ENCODE measurements at places on chromosomes 1 and 21.
A peak's percentile ranks its signal among the peaks of the same experiment; 100 is the strongest.

- DNase-seq = no peak
Observed at GRCh38 chr1:73998348-73998959, 199.5 kb downstream of the LRRIQ3 start.

- no peak for DNase-seq
Observed at GRCh38 chr1:5933676-5934057, 58.6 kb downstream of the NPHP4 start.

- no peak for DNase-seq
Observed at GRCh38 chr1:31703431-31704270, at the start of gene COL16A1. TSS of gene COL16A1 (minus strand) at chr1:31704017. CDS start at chr1:31702193, 1,824 bp downstream.

DNA sequence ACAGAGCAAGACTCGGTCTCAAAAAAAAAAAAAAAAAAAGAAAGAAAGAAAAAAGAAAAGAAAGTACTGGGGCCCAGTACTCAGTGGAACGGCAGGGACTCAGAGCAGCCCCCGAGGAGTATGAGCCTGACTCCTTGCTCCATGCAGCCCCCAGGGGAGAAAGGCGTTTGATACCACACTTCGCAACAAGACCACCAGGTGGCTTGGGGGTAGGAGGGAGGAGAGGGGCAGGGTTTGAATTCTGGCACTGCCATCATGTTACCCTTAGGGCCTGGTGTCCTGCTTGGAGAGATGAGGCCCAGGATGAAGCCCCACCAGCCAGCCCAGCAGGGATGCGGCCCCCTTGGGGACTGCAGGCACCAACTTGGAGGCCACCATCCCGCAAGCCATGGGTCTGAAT, 321.3 kb upstream of the VAMP3 start:
- no peak for DNase-seq

- no peak for DNase-seq
Observed at GRCh38 chr1:71706029-71706671, 576.2 kb downstream of the NEGR1 start.

GRCh38 chr1:100445565-100445964, 92.4 kb upstream of the GPR88 start:
- no peak for DNase-seq

DNA sequence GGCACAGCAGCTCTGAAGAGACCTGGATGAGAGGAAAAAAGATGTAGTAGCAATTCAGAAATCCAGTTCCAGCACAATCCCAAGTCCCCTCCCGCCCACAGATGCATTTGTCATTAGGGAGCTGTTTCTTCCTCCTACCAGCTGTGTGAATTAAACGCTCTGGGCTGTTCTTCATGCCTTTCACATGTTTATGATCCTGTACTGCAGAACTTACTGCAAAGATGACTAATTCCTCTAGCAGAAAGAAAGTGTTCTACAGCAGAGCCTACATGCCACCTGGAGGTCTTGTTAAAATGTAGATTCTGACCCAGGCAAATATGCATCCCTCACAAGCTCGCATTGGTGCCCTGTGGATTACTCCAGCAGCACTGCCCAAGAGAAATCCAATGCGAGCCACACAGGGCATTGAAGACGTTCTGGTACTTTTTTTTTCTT, 6.5 kb downstream of the ENO1 start:
- DNase-seq = no peak

GRCh38 chr1:54010415-54011117, 7.4 kb downstream of the LDLRAD1 start:
- no peak for DNase-seq

DNA sequence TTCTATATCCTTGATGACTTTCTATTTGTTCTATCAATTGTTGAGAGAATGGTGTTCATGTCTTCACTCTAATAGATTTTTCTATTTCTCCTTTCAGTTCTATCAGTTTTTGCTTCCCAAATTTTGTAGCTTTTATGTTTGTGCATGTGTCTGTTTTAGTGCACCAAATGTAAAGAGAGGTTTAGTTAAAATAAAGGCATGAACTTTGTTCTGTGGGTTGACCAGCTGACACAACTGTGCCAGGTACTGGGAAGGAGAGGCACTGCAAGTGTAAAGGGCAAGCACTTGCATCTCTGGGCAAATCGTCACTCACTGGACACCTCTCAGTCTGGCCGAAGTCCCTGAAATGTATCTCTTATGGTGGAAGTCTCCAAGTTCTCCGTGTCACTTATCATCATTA, 38.6 kb upstream of the ABCD3 start:
- DNase-seq = no peak

- DNase-seq = peak; percentile 15
Observed at GRCh38 chr1:14915356-14916054, 238.0 kb upstream of the TMEM51 start.

DNA sequence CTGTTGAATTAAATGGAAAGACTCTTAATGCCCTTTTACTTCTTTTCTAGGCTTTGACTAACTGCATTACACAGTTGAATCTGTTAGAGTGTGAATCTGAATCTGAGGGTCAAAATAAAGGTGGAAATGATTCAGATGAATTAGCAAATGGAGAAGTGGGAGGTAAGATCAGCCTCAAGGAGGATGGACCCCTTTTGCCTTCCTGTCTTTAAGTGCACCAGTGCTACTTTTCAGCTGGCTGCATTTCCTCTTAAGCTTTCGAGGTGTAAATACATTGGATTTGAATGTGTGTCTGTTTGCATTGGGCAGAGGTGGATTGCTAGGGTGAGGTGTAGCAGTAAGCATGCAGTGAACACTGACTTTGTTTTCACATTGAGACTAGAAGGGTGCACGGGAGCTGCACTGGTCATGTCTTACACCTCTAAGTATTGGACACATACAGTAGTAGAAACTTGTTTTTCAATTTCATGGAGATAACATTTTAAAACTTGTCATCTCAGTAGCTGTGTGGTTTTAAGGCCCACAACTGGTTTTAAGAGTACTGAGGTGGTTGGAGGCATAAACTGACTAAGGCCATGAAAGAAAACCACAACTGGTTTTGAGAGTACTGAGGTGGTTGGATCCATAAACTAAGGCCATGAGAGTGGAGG, 35.4 kb downstream of the MIA3 start:
- no peak for DNase-seq

GRCh38 chr1:46516200-46516950, 26.7 kb downstream of the DMBX1 start:
- no peak for DNase-seq

DNA sequence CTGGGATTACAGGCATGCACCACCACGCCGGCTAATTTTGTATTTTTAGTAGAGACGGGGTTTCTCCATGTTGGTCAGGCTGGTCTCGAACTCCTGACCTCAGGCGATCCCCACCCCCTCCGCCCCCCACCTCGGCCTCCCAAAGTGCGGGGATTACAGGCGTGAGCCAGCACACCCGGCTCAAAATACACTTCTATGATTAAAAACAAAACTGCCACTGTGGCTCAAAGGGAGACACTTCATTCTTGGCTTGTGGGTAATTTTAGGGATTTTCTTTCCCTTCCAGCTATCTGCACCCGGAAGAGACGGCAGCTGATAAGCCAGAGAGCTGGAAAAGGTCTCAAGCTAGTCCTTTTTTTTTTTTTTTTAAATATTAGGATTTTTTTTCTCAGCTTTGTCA, 24.5 kb downstream of the TMPRSS2 start:
- no peak for DNase-seq

GRCh38 chr1:186812570-186812969, 16.2 kb upstream of the PLA2G4A start:
- DNase-seq = no peak

- no peak for DNase-seq
Observed at GRCh38 chr1:30786264-30786991, 28.9 kb upstream of the LAPTM5 start.

GRCh38 chr1:224499204-224499603, 64.6 kb upstream of the WDR26 start:
- no peak for DNase-seq

DNA sequence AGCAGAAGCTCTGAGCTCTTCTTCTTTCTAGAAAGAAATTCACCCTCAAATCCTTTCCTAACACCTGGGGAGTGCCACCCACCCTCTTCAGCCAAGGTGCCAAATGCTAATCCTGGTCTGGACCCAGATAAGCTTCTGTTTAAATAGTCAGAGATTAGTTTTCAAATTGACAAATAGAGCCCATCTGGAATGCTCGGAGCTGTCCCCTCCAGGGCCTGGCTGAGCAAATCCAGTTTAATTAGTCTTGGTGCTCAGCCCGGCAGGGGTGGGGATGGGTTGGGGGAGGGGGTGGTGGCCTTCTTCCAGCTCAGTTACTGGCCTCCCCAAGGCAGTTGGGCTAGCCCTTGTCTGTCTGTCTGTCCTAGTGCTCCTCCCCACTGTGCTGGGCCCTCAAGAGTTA, 269.5 kb downstream of the GRIK3 start:
- DNase-seq = no peak

- no peak for DNase-seq
Observed at GRCh38 chr1:162892906-162893611, 32.1 kb upstream of the CCDC190 start.

GRCh38 chr1:218361298-218362065, 16.3 kb downstream of the TGFB2 start:
- no peak for DNase-seq

DNA sequence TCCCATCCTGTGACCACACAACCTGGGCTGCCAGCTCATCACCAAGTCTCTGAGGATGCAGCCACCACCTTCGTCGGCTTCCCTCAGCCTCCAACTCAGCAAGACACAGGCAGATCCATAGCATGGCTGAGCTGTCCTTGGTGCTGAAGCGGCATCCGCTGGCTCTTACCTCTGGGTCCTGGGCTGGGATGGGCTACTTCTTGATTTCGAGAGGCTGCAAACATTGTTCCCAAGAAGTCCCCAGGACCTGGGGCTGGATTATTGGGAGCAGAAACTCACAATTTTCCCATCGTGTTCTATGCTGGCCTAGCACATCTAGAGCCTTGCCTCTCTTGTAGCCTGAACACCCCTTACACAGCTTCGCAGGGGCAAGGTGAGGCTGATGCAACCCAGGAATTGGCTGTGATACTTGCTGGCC, 24.9 kb upstream of the C1QA start:
- DNase-seq = no peak

- no peak for DNase-seq
Observed at GRCh38 chr1:220487297-220487820, 40.6 kb upstream of the MARK1 start.

DNA sequence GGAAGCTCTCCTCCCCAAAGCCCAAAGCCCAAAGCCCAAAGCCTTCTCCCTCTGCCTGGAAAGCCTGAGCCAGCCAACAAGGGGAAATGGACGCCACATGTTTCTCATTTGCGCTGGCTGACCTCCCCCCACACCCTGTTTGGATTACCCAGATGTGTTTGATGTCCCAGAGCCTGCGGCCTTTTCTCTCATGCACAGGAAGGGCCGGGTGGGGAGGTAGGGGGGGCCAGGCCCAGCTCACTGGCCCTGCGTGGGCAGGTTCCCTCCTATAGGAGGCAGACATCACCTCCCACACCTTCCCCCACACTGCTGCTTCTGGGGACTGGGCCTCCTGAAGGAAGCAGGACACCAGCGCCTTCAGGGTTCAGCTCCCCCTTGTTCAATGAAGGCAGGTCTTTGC, 116.3 kb downstream of the NAV1 start:
- DNase-seq = no peak

DNA sequence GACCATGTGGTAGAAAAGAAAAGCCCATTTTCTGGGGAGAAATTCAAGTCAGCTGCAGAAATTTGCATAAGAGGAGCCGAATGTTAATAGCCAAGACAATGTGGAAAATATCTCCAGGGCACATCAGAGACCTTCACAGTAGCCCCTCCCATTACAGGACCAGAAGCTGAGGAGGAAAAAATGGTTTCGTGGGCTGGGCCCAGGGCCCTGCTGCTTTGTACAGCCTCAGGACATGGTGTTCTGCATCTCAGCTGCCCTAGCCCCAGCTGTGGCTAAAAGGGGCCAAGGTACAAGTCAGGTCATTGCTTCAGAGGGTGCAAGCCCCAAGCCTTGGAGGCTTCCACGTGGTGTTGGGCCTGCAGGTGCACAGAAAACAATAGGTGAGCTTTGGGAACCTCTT, 108.3 kb downstream of the DMRTB1 start:
- no peak for DNase-seq

DNA sequence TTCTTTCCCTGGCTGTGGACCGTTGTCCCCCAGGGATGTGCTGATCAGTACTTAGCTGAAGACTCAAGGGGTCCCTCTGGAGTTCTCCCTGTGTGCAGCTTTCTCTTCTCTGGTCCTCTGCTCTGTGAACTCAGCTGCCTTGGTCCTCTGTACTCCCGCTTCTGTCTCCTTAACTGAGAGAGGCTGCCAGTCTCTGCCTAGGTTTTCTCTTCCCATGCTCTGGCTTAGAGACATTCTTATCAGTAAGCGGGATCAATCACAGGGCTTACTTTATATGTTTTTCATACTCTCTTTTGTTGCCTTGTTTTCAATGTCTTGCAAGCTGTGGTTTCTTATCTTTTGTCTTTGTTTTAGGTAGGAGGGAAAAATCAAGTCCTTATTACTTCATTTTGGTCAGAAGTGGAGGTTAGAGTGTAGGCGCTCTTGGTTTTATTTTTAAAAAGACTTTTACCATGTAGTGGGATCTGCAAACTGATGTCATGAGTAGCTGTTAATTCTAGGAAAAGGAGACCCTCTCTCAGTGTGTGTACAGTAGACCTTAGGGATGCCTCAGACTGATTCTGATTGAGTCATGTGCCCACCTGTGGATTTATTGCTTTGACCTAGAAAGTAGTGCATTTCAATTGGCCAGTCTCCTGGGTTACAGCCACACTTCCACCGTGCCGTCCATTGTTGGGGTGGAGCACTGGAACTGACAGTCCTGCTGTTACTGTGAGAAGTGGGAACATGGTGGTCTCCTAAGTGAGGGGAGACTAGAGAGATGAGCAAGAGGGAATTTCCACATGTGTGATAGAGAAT, 46.6 kb downstream of the TTC3 start:
- DNase-seq = no peak

All from stimulated activated CD8-positive, alpha-beta memory T cell treated with anti-CD3 and anti-CD28 coated beads, Interleukin-15, amount 100 ng/mL, for 24 hours (primary cell).